Amniotic stem cell (primary cell): ENCODE measurements at places on chromosomes 2 and 18.

- no peak for DNase-seq
Observed at GRCh38 chr2:28202719-28203118, 189.9 kb upstream of the FOSL2 start.

DNA sequence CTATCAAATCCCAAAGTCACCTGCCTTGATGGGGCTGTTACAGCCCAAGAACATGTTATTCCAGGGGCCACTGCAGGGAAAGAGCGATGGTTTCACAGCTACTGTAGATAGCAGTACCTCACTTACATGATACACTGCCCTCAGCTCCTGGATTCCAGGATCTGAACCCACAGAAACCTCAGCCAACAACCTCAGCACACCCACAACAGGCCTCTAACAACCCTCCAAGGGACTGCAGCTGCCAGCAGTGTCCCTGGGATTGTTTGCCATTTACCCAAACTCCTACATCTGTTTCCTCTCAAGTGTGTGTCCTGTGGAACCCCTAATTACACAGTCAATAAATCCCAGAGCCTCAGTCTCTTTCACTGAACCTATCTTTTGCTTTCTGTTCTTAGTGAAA is 28.2 kb downstream of the OSBPL1A start:
- no peak for DNase-seq

GRCh38 chr2:211049321-211050018 is 493.1 kb downstream of the CPS1 start:
- DNase-seq = no peak

DNA sequence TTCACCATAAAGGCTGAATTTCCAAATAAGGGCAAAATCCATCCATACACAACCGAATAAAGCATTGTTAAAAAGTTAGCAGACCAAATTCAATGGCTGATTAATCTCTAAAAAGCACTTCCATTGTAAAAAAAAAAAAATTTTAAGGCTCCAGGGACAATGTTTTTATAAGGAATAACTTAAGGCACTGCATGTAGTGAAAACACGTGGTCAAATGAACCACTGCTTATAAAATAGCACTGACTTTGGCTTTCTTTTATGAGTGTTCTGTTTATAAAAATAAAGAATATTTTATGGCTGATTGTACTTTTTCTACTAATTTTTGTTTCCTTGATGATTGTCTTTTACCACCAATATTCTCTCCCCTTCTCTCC is 409.3 kb upstream of the KCNH7 start:
- DNase-seq = no peak

DNA sequence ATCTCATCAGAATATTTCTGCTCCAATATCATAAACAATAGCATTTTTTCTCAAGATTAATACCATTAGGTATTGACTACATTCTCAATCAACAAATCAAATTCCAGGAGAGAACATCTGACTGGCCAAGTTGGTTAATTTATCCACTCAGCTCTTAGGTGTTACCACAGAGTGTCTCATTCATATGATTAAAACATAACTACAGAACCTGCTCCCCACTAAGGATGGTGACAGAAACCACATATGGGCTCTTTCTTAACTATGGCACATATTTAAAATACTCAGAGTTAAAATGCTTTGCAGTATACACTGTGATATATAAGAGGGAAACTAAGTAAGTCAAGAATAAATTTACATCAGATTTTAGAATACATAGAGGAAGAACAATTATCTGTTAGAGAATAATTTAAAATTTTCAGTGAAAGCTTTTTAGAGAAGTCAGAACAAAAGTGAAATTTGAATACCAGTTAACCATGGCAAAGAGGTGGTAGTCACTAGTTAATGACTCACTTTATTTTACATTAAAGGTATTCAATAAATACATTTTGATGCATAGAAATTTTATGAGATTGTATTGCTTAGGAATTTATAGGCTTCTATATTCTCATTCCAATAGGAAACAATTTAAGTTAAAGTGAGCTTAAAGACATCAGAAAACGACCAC is 1120.8 kb upstream of the TMEFF2 start:
- DNase-seq = no peak

GRCh38 chr18:57062844-57063243 is 84.0 kb upstream of the BOD1L2 start:
- no peak for DNase-seq

DNA sequence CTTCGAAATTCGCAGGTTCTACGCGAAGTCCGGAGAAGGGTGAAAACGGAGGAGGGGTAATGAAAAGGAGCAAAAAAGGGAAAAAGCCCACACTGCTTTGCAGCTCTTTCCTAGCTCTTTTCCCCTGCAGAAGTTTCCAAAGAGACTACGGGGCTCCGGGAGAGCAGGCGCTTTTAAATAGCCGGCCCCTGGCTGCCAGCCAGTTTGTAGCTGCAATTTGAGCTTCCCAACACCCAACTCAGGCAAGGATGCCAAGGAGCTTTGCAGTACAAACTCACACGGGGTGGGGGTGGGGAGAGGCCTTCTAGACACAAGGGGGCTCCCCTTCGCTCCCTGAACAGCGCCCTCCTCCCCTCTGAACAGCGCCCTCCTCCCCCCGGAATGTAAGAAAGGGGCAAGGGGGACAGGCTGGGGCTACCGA is at the start of gene IGFBP5:
Gene IGFBP5 (minus strand): TSS at position 149 of the 421 bp plus-strand sequence. CDS start 774 bp downstream, outside the sequence.
- peak; percentile 65 for DNase-seq
